ENCODE measurements at places on chromosomes 13 and 19. TPM values are rescaled to one million over a fixed set of nuclear protein-coding genes. Genes with fewer than 3 reads are reported as not detected.

SEMA6B gene
- total RNA-seq, result 0.91 TPM

FFAR2 gene
- total RNA-seq, result not detected

DNA sequence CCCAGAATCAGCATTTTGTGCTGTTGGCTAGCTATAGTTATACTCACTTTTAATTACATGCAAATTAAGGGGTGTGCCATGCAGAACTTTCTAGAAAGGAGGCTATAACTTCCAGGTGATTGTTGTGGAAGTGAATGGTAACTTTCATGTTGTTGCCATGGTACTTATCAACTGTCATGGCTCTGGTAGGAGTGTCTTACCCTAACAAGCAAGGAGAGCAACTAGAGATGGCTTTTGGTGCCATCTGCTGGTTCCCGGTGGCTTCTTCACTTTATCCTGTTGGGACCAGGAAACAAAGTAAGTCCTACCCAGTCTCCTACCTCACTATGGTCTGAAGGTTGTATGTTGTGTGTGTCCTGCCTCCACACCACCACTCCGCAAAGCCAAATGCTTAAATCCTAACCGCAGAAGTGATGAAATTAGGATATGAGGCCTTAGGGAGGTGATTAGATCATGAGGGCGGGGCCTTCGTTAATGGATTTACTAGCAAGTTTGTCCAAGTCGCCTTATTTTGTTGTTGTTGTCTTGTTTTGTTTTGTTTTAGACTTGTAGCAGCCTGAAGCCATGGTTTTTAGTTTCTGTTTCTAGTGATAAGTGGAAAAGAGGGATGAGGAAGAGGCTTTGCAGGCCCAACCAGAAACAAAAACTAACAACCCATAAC is 22.6 kb downstream of the FBXL12 start:
- H3K4me1 ChIP-seq, result peaks cover 17% of the 10 kb centered on the region
- no peaks in the 10 kb centered on the region for H3K27me3 ChIP-seq
- H3K36me3 ChIP-seq, result no peaks in the 10 kb centered on the region
- no peak overlapping the region for H3K4me3 ChIP-seq
- DNase-seq, result peak; percentile 86
- H3K27ac ChIP-seq, result peak overlapping the region; percentile 47

GRCh38 chr13:28744656-28745055 is 25.9 kb upstream of the SLC46A3 start:
- no peaks in the 10 kb centered on the region for H3K4me1 ChIP-seq
- no peak overlapping the region for H3K4me3 ChIP-seq
- no peaks in the 10 kb centered on the region for H3K27me3 ChIP-seq
- H3K36me3 ChIP-seq, result no peaks in the 10 kb centered on the region
- DNase-seq, result no peak

- H3K27ac ChIP-seq, result no peak overlapping the region
- no peak for DNase-seq
- H3K4me1 ChIP-seq, result no peaks in the 10 kb centered on the region
- H3K4me3 ChIP-seq, result no peak overlapping the region
Observed at GRCh38 chr13:36046672-36047071, 84.5 kb downstream of the DCLK1 start.

Data from CD8-positive, alpha-beta memory T cell (primary cell).